Heart left ventricle (tissue), 16 donors: ENCODE measurements at places on chromosomes 1 and 21. TPM values are rescaled to one million over a fixed set of nuclear protein-coding genes. Genes with fewer than 3 reads are reported as not detected.
A peak's percentile ranks its signal among the peaks of the same experiment; 100 is the strongest.

DNA sequence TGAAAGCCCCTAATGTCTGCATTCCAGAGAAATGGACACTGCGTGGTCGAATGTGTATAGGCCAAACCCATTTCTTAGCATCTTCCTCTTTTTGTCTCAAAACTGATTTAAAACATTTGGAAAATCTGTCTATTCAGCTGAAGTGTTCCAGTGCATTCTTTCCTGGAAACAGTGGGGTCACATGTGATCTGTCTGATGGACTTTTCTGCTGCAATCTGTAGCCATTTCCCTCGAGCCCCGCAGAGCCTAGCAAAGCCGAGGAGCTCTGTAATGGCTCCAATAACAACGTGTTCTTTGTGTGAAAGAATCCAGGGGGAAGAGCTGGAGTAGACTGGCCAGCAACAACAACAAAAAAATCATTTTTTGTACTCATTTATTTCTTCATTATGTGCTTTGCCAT lies 329.3 kb downstream of the BARHL2 start:
- DNase-seq, result no peak

GRCh38 chr1:197021716-197022115 lies 44.4 kb downstream of the CFHR5 start:
- DNase-seq, result no peak

DNA sequence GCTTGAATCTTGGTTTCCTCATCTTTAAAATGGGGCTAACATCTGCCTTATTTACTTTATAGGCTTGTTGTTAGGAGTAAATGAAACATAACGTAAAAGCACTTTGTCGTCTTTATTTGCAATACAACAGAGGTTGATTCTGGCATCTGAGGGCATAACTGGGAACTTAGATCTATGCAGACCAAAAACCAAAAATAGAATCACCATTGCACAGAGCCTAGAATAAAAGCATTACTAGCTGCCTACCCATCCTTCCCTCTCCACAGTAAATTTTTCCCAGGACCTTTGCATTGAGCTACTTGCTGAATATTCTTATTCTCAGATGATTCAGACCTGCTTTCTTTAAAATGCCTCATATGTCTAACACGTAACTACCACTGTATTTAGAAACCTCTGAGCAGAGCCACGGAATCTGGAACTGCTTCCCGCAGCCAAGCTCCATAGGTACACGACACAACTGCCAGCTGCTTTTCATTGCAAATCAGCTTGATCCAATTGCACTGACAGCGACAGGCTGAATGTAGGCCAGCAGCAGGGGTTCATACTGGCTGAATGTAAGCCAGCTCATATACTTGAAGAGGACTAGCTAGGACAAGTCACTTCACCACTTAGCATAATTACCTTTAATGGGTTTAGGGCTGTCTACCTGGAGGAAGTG lies 33.2 kb upstream of the SERBP1 start:
- DNase-seq, result no peak

DNA sequence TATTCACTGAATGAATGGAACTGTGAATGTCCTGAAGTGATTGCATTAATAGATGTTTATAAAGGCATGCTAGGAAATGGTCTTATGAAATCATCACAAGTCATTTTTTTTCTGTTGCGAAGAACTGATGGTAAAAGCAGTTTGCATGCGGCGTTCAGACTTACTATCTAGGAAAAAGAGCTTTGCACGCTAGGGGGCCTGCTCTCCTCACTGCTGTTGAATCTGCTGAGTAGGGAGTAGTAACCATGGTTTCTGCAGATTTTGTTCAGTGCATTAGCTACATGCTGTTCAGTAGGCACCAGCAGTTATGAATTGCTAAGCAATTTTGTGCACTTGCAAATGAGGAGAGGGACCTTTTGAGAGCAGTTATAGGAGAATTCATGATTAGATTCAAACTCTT lies 57.9 kb downstream of the CENPF start:
- DNase-seq, result no peak

DNA sequence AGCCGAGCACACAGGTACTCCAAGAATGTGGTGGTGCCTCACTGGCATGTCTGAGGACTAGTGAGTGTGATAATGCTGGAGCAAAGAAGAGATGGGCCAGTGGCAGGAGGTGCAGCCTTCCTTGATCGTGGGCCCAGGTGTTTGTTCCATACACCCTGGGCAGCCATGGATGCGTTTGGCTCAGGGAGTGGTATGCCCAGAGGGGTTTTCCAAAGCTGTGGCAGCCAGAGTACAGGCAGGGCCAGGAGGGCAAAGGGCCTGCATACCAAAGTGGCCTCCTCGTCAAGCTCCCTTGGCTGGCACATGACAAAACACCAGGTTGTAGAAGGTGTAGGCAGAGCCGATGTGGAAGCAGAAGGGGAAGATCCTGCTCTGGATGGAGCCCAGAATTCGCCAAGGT lies 19.0 kb downstream of the PARS2 start:
- no peak for DNase-seq

GRCh38 chr1:209302779-209303568 lies 280.5 kb upstream of the CAMK1G start:
- no peak for DNase-seq

GRCh38 chr1:975896-976683 lies 5.8 kb downstream of the PERM1 start:
- peak; percentile 53 for DNase-seq

Gene SH2D2A
- polyA plus RNA-seq, result 0.95 TPM

Gene TGFB2
- polyA plus RNA-seq, result 2.3 TPM

Gene HCRTR1
- 0.50 TPM for polyA plus RNA-seq

Gene CYYR1
- 21.9 TPM for polyA plus RNA-seq

Gene SYT14
- not detected for polyA plus RNA-seq
